ENCODE measurements at places on chromosomes 1 and 21.

GRCh38 chr1:198656500-198656932 is 17.7 kb downstream of the PTPRC start:
- no peak for DNase-seq

DNA sequence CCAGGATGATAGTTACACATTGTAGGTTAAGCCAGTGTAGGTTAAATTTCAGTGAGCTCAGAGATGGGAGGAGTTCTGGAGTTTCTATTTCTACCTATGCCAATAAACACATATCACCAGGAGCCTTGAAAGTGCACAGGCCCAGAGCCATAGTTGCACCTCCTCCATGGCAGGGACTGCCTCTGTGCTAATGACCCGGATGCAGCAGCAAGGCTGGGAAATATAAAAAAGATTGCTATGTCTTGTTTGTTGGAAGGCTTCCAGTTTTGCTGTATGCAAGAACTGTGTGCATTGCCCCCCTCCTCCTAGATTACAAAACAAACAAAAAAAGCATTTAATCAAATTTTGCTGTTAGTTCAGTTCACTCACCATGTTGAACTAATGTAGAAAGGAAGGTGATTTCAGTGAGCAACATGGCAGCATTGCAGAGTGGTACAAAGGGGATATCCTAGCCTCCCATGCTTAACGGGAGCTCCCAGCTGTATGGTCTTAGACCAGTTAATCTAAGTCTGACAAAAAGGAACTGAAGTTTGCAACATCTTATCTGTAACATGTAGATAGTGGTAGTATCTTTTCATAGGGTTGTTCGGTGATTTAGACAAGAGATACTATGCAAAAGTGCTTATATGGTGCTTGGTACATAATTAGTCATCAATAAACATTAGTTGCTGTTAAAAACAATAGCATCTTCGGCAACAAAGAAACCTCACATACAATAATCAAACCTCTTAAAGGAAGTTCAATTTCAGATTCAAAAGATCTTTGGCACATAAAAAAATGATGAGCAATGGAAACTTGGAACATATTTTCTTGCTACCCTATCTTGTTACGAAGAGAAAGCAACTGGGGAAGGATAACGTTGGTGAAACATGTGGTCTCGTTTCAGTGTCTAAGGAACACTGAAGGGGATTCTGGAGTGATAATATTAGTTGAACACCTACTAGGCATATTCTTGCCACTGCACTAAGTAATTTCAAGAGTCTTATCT is 309.5 kb downstream of the ASTN1 start:
- DNase-seq: no peak

- no peak for DNase-seq
Observed at GRCh38 chr1:34663031-34663430, 91.8 kb upstream of the GJB5 start.

GRCh38 chr1:150257624-150258585 is at the start of gene CA14:
Gene CA14, plus strand, starts transcription at chr1:150257774. Its CDS starts 355 bp downstream, at chr1:150258129.
- DNase-seq: no peak

- no peak for DNase-seq
Observed at GRCh38 chr1:54624466-54625464, 1.4 kb upstream of the FAM151A start.

DNA sequence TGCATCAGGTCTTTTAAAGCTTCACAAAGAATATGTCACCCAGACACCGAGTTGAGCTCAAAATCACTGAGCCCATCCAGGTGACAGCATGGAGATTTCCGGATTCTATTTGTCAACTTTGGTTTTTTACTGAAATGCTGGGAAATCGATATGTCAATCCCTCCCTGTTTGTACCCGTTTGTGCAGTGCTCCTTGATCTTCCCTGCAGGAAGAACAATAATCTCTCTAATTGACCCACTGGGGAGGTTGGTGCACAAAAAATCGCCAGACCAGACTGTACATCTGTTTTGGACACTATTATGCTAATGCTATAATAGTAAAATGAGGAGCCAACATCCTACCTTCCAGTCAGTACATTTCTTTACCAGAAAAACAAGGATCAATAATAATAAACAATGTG is 1.8 kb downstream of the BARHL2 start:
- no peak for DNase-seq

DNA sequence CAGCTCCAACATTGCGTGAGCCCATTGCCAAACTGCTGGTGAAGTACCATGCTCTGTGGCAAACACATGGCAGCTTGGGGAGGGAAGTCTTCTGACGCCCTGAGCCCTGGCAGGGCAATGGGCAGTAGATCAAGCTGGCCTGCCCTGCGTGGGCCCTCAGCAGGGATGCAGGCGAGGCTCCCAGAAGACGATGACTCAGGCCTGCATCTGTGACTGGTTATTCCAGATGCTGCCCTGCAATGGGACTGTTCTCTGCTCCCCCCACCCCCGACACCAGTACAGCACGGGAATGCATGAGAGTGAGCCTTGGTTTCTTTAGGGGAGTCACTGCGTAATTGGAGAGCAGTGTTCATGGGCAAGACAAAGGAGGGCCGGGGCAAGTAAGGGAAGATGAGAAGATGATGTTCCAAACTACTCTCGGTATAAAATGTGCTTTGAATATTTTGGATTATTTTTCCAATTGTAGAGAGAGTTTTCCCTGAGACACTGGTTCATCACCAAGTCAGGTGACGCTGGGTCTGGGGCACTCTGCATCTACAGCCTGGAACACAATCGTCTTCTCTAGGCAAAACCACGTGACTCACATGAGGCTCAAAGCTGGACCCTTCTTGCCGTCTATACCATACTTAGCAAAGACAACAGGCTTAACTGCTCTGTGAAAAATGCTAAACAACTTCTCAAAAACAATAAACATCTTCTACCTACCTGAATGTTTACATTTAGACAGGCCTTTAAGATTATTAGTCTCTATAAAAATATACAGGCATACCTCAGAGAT is 9.0 kb upstream of the C1orf198 start:
- DNase-seq: peak; percentile 91

DNA sequence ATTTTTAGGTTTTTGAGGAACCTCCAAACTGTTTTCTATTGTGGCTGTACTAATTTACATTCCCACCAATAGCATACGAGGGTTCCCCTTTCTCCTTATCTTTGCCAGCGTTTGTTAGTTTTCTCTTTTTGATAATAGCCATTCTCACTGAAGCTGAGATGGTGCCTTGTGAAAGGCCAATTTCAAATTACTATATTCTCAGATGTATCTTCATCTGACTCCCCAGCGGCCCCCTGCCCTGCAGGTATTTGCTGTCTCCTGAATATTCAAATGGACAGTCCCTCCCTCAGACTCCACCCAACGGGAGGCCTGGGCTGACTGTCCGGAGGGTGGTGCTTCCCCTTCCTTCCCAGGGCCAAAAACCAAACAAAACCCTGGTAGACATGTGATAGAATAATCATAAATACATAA is 33.5 kb upstream of the TARBP1 start:
- no peak for DNase-seq

DNA sequence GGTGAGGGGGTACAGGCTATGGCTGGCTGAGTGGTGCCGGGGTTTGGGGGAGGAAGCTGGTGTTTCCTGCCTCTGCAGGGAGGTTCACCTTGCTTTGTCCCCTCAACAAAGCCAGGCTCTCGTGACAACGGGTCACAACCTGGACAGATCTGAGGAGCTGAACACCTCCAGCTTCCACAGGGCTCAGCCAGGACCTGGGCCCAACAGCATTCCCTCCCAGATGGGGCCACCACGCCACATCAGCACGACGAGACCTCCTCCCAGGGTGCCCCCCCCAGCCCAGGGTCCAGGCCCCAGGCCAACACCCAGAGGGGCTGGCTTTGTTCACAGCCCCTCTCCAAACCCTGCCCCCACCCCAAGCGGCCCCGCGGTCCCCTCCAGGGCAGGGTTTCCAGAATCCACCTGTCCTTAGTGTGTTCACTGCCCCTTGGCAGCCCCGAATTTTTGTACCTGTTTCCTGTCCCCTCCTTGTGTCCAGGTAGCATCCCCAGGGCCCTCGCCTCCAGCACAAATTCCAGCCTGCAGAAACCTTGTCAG is 34.7 kb downstream of the UBE2G2 start:
- DNase-seq: no peak

GRCh38 chr1:71400050-71400449 is 319.2 kb upstream of the ZRANB2 start:
- no peak for DNase-seq

GRCh38 chr1:182259968-182260367 is 131.6 kb downstream of the GLUL start:
- DNase-seq: no peak

- DNase-seq: no peak
Observed at GRCh38 chr1:3483380-3483779, 28.9 kb downstream of the ARHGEF16 start.

GRCh38 chr21:29434081-29434480 is 135.4 kb downstream of the BACH1 start:
- DNase-seq: no peak

GRCh38 chr1:117732065-117732797 is 126.4 kb downstream of the TENT5C start:
- no peak for DNase-seq

DNA sequence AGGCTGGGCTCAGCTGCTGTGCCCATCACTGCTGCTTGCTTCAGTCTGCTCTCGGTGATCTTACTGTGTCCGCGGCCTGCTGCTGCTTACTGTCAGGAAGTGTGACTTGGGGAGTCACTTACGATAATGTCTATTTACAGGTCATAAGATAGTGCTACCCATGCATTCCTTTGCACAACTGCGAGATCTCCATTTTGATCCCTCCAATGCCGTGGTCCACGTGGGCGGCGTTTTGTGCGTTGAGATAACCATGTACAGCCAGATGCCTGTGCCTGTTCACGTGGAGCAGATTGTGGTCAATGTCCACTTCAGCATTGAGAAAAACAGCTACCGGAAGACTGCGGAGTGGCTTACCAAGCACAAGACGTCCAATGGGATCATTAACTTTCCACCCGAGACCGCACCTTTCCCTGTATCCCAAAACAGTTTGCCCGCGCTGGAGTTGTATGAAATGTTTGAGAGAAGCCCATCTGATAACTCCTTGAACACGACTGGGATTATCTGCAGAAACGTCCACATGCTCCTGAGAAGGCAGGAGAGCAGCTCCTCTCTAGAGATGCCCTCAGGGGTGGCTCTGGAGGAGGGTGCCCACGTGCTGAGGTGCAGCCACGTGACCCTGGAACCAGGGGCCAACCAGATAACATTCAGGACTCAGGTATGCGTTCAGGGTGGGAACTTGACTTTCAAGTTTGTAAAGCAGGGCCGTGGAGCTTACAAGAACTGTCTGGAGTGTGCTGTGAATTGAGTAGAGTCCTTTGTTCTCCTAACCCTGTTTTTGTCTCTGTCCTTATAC is 24.4 kb upstream of the PWP2 start:
- no peak for DNase-seq

GRCh38 chr1:208100906-208101305 is 143.3 kb downstream of the PLXNA2 start:
- DNase-seq: peak; percentile 24

DNA sequence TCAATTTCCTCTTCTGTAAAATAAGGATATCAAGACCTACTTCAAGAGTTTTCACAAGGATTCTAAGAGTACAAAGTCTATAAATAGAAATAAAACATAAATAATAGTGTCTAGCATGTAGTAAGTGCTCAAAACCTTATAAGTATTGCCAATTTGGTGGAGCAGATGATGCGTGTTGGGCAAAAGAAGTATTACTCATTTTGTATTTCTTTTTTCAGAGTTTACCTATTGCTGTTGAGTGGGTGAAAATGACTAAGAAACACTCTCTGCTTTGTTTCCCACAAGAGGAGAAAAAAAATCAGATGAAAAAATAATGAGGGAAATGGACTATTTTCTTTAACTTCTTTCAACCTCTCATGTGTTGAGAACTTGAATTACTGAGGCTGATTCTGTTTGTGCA is 103.3 kb upstream of the KCNK2 start:
- DNase-seq: no peak

DNA sequence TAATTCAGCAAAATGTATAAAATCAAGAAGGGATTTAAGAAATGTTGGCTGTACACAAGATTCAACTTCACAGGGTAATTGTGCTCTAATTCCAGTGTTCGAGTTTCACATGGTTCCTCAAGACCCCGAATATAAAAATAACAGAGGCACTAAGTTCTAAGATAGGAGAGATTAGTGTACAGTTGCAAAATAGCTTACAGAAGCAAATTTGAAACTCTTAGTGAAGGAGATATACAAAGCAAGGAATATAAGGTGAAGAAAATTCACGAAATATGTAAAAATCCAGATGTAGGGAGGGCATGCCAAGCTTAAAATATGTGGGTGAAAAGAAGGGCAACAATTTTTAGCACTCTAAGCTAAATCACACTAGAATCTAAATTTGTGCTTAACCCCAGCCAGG is 29.4 kb downstream of the TOR1AIP2 start:
- no peak for DNase-seq

- no peak for DNase-seq
Observed at GRCh38 chr21:28332796-28333195, 659.9 kb downstream of the LTN1 start.

- no peak for DNase-seq
Observed at GRCh38 chr21:44532712-44533111, 7.3 kb downstream of the KRTAP10-1 start.

DNA sequence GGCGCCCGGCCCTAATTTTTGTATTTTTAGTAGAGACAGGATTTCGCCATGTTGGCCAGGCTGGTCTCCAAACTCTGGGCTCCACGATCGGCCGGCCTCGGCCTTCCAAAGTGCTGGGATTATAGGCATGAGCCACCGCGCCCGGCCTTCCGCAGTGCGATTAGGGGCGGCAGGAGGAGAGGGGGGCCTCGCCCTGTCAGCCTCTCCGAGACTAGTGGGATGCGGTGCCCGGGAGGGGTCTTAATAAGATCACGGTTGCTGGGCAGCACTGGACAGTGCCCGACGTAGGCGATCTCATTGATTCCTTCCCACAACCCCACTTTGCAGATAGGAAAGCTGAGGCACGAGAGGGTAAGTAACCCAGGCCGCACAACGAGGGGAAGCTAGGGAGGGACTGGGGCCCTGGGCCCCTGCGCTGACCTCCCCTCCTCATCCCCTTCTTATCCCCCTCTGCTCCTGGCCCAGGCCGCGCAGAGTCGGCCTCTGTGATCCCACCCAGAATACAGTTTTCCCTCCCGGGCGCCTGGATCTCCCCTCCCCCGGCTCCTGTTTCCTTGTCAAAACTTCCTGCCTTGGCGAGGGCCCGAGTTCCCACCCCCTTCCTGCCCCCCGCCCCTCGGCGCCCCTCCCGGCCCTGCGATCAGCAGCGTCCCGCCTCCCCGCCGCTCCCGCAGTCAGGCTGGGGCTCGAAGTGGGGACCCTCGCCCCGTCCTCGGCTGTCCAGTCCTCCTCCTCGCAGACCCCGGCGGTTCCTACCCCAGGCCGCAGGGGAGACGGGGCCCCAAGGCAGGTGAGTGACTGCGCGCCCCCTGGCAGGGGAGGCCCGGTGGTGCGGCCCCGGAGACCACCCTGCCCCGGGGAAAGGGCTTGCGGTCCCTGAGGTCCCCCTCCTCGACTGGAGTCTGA is at the start of gene PEAR1:
PEAR1 (plus strand) TSS at position 671 of the 906 bp plus-strand sequence. CDS start 10,209 bp downstream, outside the sequence.
- peak; percentile 72 for DNase-seq

- no peak for DNase-seq
Observed at GRCh38 chr1:42114229-42114628, 39.0 kb upstream of the GUCA2B start.

DNA sequence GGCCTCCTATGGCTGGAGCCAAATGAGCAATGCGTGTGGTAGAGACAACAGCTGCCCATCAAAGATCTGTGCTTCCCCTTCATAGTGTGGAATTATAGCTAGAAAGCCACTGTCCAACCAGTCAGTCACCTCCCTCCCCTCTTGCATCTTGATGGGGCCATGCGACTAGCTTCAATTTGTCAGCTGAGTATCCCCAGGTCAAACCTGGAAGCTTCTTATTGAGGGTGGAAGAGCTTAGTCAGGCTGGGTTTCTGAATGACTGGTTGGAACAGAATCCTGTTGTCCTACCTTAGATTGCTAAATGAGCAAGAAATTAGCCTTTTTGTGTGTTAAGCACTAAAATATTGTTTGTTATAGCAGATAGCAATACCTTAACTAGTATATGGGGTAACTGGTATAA is 625.4 kb downstream of the PTPRC start:
- DNase-seq: no peak
